ENCODE measurements at places on chromosomes 4 and X. TPM values are rescaled to one million over a fixed set of nuclear protein-coding genes. Genes with fewer than 3 reads are reported as not detected.
A peak's percentile ranks its signal among the peaks of the same experiment; 100 is the strongest.

TRIM75 gene
- total RNA-seq, result not detected

C4orf36 gene
- not detected for total RNA-seq

HERC5 gene
- 19.1 TPM for total RNA-seq

DNA sequence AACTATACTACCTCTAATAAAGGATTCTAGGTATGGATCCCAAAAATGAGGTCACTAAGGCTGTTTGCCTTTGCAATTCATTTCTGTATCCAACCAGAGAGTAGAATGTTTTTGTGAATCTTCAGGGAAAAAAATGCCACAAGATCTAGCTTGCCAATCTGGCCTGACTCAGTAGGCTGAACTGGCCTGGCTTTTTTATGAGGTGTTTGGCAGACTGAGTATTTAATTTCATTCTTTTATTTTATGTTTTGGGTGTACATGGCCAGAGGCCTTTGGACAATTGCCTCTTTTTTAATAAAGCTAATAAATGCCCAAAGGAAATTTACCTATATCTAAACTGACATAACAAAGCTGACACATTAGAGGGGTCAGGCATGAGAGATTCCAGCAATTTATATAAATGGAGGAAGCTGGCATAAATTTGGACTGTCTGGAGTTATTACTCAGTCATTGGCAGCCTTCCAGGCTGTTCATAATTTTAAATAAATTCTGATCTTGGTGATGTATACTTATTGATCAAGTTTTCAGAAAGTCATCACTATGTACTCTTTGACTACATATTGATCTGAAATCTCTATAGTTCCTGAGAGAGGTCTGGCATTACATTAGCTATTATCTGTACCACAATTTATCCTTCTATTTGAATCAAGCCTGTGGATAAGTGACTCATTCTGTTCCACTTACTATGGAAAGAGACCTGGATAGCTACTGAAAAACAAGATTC, 376.4 kb upstream of the NOCT start:
- no peaks in the 10 kb centered on the region for H3K27me3 ChIP-seq
- H3K36me3 ChIP-seq, result no peaks in the 10 kb centered on the region
- no peak overlapping the region for H3K4me3 ChIP-seq
- H3K4me1 ChIP-seq, result no peaks in the 10 kb centered on the region
- no peak overlapping the region for H3K27ac ChIP-seq
- DNase-seq, result no peak

DNA sequence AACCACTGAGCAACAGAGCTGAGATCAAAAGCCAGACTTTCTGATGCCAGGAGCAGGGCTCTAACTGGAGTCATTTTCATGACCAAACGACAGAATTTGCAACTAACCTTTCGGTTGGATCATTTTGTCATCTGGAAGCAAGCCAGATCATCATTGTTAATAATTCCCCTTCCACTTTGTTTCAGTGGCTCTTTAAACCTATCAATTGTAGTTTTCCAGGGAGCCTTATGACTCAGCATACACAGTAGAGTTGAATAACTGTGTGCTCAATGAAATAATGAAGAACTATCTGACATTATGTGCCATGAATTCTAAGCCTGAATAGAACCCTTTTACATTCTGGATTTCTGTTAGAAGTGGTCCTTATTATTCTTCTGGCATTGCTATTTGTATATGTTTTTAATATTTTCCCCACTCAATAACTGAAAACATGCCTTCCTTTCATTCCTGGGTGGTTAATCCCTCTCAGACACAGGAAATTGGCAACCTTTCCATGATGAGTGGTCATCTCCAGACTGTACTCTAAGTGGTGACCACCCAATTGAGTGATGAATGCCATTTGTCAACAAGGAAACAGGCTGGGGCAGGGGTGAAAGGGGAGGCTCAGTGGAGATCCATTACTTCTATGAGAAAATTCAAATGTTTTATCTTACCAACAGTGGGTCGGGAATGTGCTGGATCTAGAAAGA, 431.8 kb downstream of the BCOR start:
- H3K27ac ChIP-seq, result no peak overlapping the region
- no peak overlapping the region for H3K4me3 ChIP-seq
- no peaks in the 10 kb centered on the region for H3K4me1 ChIP-seq
- no peak for DNase-seq

- no peaks in the 10 kb centered on the region for H3K36me3 ChIP-seq
- peak overlapping the region; percentile 25 for H3K4me3 ChIP-seq
- H3K27ac ChIP-seq, result no peak overlapping the region
- no peaks in the 10 kb centered on the region for H3K4me1 ChIP-seq
- H3K27me3 ChIP-seq, result no peaks in the 10 kb centered on the region
These were observed 28.4 kb downstream of the GAGE1 start for GRCh38 chrX:49627086-49627777.

Measured in spleen (tissue), 13 donors.